PC-3 (cell line): ENCODE measurements at places on chromosomes 1 and 21. TPM values are rescaled to one million over a fixed set of nuclear protein-coding genes. Genes with fewer than 3 reads are reported as not detected.
A peak's percentile ranks its signal among the peaks of the same experiment; 100 is the strongest.

GRCh38 chr1:21560916-21561638 is 51.9 kb downstream of the ALPL start:
- H3K4me1 ChIP-seq = no peaks in the 10 kb centered on the region
- no peaks in the 10 kb centered on the region for H3K36me3 ChIP-seq
- no peak overlapping the region for H3K4me3 ChIP-seq
- no peak overlapping the region for H3K27ac ChIP-seq
- no peak for DNase-seq
- no peaks in the 10 kb centered on the region for H3K27me3 ChIP-seq

- DNase-seq = no peak
- H3K27me3 ChIP-seq = no peaks in the 10 kb centered on the region
- no peaks in the 10 kb centered on the region for H3K36me3 ChIP-seq
Observed at GRCh38 chr1:94883691-94884090, 43.2 kb downstream of the CNN3 start.

Gene HFM1
- total RNA-seq = not detected in 2 replicates

DNA sequence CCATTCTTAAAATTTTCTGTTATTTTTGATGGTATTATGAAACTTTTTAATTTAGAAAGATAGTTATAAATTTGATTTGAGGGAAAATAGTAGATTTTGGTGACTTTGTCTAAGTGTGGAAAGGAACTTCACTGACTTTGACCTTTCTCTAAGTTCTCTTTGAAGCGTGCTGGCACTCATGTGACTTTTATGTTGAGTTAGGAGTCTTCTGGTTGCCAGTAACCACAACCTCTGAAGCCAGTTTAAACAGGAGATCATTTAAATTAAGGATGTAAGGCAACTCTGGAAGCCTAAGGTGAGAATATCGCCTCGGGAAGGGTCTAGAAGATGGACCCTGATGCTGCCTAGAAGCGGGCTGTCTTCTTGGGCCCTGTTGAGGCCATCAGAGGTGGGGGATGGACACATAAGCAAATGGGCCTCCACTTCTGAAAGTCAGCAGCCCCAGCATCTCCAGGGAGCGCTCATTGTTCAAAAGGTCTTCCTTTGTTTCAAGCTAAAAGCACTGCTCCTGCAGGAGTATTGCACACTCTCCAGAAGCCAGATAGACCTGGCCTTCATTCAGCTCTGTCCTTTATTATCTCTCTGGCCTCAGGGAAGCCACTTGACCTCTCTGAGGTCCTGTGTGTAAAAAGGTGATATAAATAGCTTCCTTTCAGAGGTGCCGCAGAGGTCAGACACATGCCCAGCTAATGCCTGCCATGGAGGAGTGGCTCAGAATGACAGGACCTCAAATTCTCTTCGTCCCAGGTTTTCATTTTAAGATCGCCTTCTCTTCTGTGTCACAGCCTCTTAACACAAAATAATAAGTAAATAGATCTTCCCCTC is 5.1 kb upstream of the RCAN1 start:
- DNase-seq = no peak
- no peak overlapping the region for H3K4me3 ChIP-seq
- 0 out of 2 replicates have a peak, but pooled peaks cover 4% of the 10 kb centered on the region for H3K4me1 ChIP-seq
- no peaks in the 10 kb centered on the region for H3K36me3 ChIP-seq

- DNase-seq = no peak
- no peak overlapping the region for H3K27ac ChIP-seq
- H3K27me3 ChIP-seq = no peaks in the 10 kb centered on the region
- H3K4me1 ChIP-seq = peaks cover 12% of the 10 kb centered on the region
- H3K4me3 ChIP-seq = no peak overlapping the region
Observed at GRCh38 chr1:233673261-233673946, 59.5 kb downstream of the KCNK1 start.

Gene CNTN2
- 0.07 and 0.12 TPM in 2 replicates for total RNA-seq

Gene SLC22A15
- 2.2 TPM in 2 replicates for total RNA-seq

DNA sequence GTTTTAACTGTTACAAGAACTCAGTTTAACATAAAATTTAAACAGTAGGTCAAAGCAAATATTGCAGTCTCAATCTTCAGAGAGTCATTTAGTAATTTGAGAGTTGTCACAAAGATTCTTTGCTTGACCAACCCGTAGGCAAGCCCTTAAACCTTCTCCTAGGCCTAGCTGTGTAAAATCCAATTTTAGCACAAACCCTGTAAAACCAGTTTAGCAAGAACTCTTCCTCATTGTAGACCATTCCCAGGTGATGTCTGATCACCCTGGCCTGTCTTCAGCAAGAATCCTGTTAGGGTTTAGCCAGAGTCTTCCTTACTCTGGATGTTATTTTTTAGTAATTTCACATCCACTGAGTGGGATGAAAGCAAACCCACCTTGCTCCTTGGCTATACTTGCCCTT is 30.1 kb downstream of the LRIG2 start:
- peaks cover 24% of the 10 kb centered on the region for H3K4me1 ChIP-seq
- H3K4me3 ChIP-seq = no peak overlapping the region
- no peaks in the 10 kb centered on the region for H3K27me3 ChIP-seq

- DNase-seq = no peak
- H3K36me3 ChIP-seq = no peaks in the 10 kb centered on the region
- no peak overlapping the region for H3K27ac ChIP-seq
- peak overlapping the region; percentile 63 for H3K4me3 ChIP-seq
- H3K27me3 ChIP-seq = no peaks in the 10 kb centered on the region
Observed at GRCh38 chr21:20329636-20330035, 668.6 kb upstream of the NCAM2 start.

- no peaks in the 10 kb centered on the region for H3K36me3 ChIP-seq
- no peak for DNase-seq
- H3K27me3 ChIP-seq = peaks cover 22% of the 10 kb centered on the region
Observed at GRCh38 chr1:36947384-36947783, 86.9 kb downstream of the GRIK3 start.

DNA sequence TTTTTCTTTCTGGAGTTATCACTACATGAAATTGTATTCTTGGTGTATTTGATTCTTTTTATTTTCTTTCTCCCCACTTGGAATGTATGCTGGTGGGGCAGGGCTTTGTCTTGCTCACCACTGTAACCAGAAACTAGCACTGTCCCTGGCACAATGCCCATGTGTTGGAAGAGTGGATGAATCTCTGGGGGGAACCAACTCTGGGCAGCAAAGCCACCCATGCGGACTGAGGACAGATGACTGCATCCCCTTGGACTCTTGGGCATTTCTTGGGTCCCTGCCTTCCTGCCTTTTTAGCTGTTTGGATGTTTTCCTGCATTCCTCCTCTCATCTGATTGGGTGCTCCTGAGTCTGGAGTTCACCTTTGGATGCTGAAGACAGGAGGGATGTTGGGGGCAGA is 6.1 kb downstream of the CYP4B1 start:
- H3K4me3 ChIP-seq = no peak overlapping the region
- no peak for DNase-seq
- no peak overlapping the region for H3K27ac ChIP-seq
- peaks cover 11% of the 10 kb centered on the region; the same call in 1 of the 2 replicates for H3K27me3 ChIP-seq
- H3K36me3 ChIP-seq = no peaks in the 10 kb centered on the region

Gene FYB2
- not detected in 2 replicates for total RNA-seq

GRCh38 chr1:14668538-14668937 is 70.1 kb downstream of the KAZN start:
- no peaks in the 10 kb centered on the region for H3K27me3 ChIP-seq
- H3K36me3 ChIP-seq = no peaks in the 10 kb centered on the region
- no peak overlapping the region for H3K4me3 ChIP-seq
- H3K4me1 ChIP-seq = peaks cover 7% of the 10 kb centered on the region; the same call in 1 of the 2 replicates

DNA sequence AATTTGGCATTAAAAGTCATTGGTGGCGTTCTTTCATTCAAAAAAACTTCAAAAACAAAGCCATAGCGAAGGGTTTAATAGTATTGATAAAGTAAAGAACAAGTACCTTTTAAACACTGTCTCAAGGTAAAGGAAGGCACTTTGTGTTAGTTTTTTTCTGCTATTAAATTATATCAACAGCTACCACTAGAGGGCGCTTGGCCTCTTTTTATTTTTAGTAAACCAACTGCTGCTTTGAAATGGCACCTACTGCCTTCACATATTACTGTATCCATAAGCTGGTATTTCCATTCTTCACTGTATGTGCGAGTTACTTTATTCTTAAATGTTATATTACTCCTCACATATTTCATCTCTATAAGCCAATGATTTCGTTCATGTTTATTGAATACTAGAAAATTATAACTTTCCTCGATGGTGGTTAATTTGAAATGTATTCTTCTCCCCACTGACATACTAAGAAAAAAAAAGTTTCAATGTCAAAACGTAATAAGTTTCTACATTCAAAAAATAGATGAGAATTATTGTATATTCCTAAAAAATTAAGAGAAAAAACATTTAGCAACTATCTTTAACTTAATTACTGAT is 125.7 kb upstream of the CXADR start:
- peak; percentile 84 for DNase-seq
- H3K4me1 ChIP-seq = peaks cover 5% of the 10 kb centered on the region
- H3K27me3 ChIP-seq = no peaks in the 10 kb centered on the region
- H3K4me3 ChIP-seq = no peak overlapping the region
